MM.1S (cell line): ENCODE measurements at places on chromosomes 13 and 19.
A peak's percentile ranks its signal among the peaks of the same experiment; 100 is the strongest.

DNA sequence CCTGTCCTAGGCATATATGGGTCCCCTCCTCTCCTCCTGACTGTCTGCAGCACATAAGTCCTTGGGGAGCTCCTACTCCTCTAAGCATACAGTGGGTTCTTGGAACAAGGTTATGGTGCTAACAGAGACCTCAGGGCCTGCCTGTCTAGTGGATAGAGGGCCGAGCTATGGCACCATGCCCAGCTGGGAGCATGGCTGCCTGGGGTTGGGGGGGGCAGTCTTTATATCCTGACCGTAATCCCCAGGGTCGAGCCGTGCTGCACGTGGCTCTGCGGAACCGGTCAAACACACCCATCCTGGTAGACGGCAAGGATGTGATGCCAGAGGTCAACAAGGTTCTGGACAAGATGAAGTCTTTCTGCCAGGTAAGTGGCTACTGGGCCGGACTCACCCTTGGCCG lies 3.3 kb downstream of the GPI start:
- no peak for DNase-seq

GRCh38 chr13:32511482-32511881 lies 27.1 kb downstream of the N4BP2L2 start:
- no peak for DNase-seq

DNA sequence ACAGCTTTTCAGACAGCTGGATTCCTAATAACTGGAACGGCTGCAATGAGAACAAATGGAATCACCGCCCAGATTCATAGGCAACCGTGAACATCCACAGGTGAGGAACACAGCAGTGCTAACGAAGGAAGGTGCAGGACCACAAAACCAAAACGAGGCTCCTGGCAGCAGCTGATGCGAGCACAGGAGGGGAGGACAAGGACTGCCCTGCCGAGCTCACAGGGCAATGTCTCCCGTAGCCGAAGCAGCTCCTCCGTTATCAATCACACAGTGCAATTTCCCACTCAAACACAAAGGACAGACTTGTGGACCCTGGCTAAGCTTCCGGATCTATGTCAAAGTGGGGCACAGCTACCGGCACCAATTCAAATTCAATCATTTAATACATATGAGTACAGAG lies 70.6 kb downstream of the STK24 start:
- DNase-seq = no peak

GRCh38 chr19:44951179-44952159 lies 3.7 kb upstream of the CLPTM1 start:
- DNase-seq = peak; percentile 78

- no peak for DNase-seq
Observed at GRCh38 chr13:43751624-43752023, 35.1 kb downstream of the ENOX1 start.

GRCh38 chr19:18780631-18781030 lies 10.5 kb downstream of the COMP start:
- no peak for DNase-seq

DNA sequence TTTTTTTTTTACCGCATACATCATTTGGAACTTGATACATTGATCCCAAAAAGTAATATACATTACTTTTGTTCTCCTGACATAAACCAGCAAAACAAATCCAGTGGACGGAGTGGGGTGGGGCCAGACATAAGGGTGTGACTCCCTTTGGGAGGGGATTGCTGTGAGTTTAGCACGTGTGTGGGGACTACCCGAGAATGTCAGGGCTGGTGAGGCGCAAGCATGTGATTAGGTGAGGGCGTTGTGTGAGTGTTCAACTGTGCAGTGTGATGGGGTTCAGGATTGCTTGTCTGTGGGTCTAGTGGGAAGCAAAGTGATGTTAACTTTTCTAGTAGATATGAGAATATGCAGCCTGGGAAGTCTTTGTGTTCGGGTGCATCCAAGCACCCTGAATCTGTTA lies 468.0 kb downstream of the TSHZ3 start:
- no peak for DNase-seq

DNA sequence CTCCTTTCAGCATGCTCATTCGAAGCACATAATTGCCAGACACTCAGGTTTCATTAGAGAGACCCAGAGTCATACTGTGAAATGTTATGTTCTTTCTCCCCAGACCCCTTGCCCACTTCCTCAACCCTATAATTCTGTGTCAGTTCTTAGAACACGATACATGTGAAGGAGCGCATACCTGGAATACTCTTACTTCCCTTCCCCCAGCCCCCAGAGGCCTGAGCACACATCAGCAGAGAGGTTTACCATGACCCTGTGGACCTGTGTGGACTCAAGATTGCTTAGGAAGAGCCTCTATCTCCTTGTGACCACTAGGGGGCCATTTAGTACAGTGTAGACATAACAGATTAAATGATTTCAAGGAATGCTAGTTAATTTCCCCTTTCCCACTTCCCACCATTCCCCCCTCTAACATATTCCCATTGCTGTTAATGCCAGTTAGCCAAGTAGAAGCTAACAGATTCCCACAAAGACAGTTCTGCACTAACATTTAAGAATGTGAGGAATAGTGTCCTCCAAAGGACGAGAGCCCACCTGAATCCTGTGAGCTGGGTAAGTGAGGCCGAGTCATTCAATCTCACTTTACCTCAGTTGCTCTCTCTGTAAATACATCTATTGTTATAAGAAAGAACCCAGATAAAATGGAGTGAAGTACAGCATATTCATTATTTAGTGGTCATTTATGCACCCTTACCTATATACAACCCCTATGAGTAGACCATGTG lies 154.2 kb upstream of the MAB21L1 start:
- DNase-seq = peak; percentile 22

DNA sequence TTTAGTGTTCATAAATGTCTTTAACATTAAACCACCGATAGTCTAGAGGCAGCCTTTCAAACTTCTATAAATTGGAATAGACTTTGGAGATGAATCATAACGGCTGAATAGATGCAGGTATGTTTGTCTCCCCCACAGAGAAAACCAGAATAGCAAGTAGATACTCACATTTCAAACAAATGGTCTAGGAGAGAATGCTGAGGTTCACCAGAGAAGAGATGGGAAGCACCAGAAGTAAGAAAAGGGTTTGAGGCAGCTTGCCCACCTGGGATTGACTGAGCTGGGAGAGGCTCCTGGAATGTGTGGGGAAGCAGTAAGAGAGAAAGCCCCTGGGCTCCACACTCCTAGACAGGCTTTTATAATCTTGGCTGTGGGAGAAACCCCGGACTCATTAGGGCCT lies 6.4 kb downstream of the IGFL3 start:
- DNase-seq = no peak

GRCh38 chr19:4984438-4984990 lies 15.6 kb downstream of the KDM4B start:
- no peak for DNase-seq

DNA sequence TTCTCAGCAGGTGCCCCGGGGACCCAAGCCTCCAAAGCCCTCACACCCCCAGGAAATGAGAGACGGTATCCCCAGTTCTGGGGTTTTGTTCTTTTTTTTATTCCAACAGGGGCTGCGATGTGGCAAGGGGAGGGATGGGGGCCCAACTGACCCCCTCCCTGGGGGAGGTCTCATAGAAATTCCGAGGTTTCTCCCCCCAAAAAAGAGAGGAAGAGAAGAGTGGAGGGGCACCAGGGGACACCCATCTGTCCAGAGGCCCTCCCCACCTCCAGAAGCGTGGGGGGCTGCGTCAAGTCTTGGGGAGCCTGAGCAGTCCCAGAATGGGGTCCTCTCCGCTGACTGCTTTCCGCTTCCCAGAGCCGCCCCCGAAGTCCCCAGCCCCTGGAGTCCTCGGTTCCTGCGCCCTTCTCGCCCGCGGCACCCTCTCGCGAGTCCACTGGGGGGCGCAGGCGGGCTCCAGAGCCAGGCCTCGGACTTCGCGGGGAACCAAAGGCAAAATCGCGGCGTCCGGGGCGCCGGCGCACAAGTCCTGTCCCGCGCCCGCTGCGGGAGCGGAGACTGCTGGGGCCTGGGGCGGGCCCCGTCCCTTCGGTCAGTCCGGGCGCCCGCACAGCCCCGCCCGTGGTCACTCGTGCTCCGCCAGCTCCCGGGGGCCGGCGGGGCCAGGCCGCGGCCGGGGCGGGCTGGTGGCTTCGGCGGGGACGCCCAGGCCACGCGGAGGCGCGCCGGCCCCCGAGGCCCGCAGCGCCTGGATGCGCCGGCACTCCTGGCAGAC lies 4.4 kb upstream of the ATP1A3 start:
- peak; percentile 45 for DNase-seq

- DNase-seq = no peak
Observed at GRCh38 chr13:71672512-71672911, 194.5 kb downstream of the DACH1 start.
